ENCODE measurements at places on chromosomes 2 and 18.

- DNase-seq = no peak
These were observed 11.9 kb downstream of the IL18RAP start for GRCh38 chr2:102434655-102435381.

GRCh38 chr2:95346738-95347671 lies 49.9 kb downstream of the KCNIP3 start:
- peak; percentile 19 for DNase-seq

GRCh38 chr18:46414863-46415262 lies 242.2 kb downstream of the LOXHD1 start:
- DNase-seq = no peak

DNA sequence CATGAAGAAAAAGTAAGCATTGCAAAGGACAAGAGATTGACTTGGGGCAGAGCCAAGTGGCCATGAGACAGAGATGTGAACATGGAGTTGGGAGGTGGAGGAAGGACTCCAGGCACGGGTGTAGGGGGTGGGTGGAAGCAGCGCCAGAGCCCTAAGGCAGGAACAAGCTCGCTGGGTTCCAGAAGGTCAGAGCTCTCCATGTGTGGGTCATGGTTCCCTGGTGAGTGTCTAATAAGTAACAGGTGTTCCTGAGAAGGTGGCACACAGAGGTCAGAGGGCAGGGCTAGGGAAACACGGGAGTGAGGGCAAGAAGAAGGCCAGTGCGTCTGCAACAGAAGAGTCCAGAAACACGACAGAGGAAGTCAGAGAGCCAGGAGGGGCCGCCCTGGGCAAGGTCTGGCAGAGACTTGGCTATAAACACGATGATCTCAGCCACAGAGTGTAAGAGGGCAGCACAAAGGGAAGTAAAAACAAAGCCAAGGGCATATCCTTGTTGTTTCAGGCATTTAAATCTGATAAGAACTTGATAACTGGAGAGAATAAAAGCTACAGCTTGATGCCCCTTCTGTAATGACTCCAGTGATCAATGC lies 260.8 kb downstream of the TGIF1 start:
- no peak for DNase-seq

GRCh38 chr2:169193618-169194017 lies 124.3 kb downstream of the DHRS9 start:
- no peak for DNase-seq

DNA sequence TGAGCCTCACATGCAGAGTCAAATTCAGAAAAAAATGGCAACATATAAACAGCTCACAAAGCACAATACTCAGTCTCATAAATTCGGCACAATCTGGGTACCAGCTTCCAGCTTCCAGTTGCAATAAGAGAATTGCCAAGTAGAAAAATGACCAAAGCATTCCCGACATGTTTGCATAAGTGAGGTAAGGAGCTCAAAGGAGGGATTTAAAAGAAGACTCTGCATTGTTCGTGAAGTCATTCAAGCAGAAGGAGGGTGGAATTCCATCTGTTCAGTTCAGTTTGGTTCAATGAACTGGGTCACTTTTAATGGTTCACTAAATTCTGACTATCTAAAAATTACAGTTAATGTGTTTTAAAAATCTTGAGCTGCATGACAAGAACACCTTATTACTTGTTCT lies 106.7 kb upstream of the KLHL14 start:
- peak; percentile 40 for DNase-seq

- peak; percentile 49 for DNase-seq
These were observed 97.9 kb upstream of the SERTAD2 start for GRCh38 chr2:64751286-64752260.

DNA sequence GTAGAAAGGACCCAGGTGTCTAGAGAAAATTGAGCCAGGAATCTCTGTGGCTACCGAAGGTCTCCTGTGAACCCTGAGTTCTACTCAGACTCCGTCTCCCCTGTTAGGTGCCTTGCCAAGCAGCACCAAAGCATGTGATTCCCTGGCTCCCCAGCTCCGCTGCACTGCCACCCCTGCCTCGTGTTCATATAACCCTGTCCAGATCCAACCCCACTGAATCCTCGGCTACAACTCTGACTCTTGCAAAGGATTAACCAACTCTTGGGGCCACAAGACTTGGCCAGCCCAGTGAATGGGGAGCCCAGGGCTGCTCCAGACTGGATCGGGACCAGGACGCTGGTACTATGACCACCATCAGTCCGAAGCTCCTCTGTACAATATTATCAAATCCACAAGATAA lies 37.3 kb upstream of the ACAA2 start:
- DNase-seq = no peak

DNA sequence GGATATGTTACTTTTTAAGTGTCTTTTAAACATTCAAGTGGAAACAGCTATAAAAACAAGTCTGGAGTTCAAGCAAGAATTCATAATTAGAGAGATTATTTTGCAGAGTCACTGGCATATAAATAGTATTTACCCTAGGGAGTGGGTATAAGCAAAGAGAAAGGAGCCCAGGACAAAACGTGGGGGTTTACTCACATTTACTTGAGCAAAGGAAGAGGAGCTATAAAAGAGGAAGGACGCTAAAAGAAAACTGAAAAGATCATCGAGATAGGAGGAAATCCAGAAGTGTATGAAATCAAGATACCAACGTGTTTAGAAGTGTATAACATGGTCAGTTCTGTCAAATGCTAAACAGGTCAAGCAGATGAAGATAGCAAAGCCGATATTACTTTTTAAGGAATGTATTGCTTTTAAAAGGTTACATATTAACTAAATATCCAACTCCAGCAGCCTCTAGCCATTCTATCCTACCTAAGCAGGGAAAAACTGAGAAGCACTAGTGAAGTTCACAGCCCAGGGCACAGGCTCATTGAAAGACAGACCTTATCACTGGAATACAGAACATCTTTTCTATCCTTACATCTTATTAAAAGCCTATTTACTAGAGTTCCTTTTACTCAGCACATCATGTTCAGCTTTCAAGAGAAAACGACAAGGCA lies 8.6 kb downstream of the KANSL1L start:
- DNase-seq = no peak

DNA sequence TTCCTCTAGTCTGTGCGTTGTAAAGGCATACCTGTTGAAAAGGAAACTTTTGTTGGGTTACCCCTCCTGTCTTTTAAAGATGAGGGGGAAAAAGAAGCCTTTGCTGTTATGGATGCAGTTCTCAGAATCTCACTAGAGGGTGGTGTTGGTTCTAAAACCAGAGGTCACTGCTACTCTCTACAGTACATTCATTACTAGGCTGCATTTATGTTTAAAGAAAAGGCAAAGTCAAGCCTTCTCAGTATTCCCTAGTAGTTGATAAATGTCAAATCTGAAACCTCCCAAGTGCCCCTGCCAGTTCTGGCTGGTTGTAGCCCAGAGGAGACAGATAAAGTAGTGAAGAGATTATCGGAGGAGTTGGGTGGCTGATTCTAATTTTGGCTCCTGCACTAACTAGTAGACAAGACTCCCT lies 1.4 kb upstream of the PLCL1 start:
- DNase-seq = peak; percentile 55

GRCh38 chr2:121965661-121966060 lies 210.2 kb downstream of the TSN start:
- no peak for DNase-seq

- DNase-seq = no peak
These were observed 40.4 kb downstream of the FTCDNL1 start for GRCh38 chr2:199810422-199811171.

DNA sequence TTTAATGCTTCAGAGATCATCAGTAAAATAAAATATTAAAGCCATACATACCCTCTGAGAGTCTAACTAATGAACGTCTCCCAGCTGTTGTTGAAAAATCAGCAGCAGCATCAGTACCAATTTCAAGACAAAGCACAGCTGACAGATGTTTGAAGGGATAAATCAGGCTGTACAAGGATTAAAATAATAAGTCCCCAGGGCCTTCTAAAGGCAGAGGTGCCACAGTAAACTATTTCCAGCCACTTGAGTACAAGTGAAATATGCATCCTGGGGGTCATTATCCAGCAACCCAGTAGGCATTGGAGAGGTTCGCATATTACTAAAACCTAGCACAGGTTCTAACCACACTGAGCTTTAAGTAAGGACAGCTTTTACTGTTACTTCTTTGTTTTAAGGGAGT lies 76.9 kb downstream of the NXPH2 start:
- no peak for DNase-seq

DNA sequence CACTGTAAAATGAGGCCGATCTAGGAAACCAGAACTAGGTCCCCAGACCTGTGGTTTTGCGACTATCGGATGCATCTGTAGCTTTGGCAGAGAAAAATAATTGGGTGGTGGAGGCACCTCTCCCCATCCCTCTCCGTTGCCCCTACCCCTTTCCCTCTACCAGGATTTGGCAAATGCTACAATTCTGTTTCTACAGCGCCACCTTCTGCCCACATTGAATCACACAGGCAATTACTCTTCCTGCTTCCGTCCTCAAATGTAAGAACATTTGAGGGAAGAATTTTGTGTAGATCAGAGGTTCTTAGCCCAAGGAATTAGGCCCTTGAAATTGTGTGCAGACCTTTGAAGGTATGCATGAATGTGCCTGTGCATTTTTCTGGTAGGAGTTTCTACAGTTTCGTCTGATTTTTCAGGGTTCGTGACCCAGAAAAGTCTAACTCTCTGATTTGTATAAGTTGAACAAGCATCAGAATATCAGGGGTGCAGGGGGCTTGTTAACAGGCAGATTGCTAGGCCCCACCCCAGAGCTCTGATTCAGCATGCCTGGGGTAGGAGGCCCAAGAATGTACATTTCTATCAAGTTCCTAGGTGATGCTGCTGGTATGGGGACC lies 11.2 kb downstream of the ATP6V1B1 start:
- peak; percentile 57 for DNase-seq

DNA sequence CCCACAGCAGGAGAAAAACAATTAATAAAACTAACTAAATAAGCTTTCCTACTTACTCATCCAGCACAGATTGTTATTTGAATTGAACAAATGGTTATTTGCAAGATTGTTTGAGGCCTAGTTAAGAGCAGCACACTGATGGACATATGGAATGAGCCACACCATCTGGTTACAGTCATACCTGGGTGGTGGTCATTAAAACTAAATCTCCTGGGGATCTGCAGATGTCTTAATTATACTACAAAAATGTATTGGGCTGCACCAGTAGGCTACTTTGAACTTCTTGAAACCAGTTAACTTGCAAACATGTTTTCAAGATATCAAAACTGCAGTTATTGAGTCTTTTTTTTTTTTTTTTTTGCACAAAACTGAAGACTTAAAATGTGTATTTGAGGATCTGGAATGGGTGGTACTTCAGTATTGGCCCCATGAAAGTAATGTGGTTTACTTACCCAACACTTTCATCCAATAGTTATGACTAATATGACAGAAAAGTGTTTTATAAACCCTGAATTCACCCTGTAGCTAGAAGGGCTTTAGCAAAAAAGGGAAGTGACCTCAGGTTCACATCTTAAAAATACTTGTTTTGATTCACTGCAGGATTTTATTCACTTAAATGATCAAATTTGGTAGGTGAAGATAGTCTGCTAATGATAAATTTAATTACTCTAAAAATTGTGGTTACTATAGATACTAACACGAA lies 10.8 kb downstream of the AGFG1 start:
- peak; percentile 55 for DNase-seq

Measured in iris pigment epithelial cell (primary cell).